ENCODE measurements at places on chromosomes 5 and 9.

GRCh38 chr5:114101153-114101552 is 260.7 kb upstream of the KCNN2 start:
- DNase-seq = no peak

DNA sequence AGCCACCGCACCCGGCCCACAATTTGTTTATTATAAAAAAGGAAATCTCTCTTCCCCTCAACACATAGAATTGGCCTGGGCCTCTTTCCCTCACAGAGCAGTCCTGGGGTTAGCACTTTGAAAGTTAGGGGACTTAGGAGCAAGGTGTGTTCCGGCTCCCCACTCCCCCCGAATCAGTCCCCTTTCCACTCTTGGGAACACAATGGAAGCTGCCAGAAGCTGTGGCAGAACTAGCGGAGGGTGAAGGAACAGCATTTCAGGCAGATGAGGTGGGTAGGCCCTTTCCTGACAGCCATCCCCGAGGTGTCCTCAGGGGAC is 16.4 kb upstream of the C5orf47 start:
- no peak for DNase-seq

GRCh38 chr9:128823903-128824406 is 5.6 kb downstream of the SPOUT1 start:
- no peak for DNase-seq

DNA sequence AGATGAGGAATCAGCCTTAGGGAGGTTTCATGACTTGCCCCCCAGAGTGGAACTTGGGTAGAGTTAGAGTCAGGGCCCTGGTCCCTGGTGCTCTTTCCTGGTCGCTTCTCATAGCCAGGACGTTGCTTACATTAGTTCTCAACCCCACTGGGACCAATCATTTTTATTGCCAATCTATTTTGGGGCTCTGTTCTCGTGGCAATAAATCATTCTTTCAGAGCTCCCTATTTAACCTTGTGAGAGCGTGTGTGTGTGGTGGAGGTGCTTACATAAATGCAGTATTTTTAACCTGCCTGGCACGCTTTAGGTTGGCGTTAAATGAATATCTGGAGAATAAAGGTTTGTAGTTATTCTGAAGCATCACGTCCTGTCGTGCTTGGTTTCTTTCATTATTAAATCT is 4.1 kb downstream of the TRIO start:
- no peak for DNase-seq

DNA sequence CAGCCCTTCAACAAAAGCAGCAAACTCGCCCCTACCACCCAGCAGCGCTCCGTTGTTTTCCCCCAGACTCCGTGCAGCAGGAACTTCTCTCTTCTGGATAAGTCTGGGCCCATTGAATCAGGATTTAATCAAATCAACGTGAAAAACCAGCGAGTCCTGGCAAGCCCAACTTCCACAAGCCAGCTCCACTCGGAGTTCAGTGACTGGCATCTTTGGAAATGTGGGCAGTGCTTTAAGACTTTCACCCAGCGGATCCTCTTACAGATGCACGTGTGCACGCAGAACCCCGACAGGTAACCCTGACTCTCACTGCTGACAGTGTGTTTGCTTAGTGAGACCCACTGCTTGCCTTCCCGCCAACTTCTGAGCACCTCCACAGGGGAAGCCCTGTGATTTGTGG is 81.8 kb downstream of the PRDM6 start:
- DNase-seq = no peak

GRCh38 chr9:4317205-4317604 is 17.3 kb upstream of the GLIS3 start:
- DNase-seq = no peak

DNA sequence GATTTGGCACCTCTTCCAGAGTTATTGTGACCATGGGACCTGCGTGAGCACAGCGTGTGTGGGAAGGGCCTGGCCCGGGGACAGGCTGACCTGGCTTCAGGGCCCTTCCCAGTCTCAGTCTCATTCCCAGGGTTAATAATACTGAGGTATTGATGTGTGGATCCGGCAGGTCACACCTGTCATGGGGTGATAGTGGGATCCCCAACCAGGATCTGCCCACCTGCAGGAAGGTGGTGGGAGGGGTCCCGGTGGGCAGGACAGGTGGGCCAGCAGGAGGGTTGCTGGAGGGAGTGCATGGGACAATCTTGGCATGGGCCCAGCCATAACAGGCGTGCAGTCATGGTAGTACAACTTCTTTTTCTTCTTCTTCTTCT is 55.4 kb downstream of the COL15A1 start:
- DNase-seq = no peak

- no peak for DNase-seq
Measured at GRCh38 chr5:143481697-143482531, 78.4 kb upstream of the NR3C1 start.

DNA sequence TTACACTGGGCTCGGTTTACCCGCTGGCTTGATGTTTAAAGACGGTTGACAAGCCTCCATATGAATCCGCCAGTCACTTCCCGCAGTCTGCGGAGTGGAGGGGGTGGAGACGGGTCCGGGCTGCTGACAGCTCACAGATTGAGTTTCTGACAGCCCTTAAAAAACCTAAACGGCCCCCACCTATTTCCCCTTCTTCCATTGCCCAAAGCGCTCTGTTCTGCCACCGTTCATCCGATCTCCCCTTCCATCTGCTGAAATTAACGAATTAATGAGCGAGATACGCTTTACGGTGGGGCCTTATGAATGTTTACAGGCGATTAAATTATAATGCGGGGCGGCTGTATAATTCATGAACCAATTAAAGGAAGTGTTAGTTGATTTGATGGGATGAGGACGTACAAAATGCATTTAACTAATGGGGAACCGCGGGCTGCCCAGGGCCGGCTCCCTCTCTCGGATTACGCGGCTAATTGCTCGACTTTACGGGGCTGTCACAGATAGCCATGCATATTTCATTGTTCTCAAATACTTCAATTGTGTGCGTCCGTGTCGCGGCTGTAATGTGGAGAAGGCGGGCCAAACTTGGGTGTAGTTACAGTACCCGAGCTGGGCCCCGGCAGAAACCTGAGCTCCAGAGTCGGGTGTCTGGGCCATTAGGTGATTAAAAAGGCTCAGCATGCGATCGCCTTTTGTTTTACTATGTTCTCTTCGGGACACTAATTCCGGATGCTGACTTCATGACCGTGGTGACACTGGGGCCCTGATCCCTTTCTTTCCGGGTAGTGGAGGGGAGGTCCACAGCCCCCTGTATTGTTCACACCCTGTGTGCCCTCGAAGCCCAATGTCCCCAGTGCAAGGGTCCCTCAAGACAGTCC is 74.9 kb downstream of the GTF3C4 start:
- no peak for DNase-seq

DNA sequence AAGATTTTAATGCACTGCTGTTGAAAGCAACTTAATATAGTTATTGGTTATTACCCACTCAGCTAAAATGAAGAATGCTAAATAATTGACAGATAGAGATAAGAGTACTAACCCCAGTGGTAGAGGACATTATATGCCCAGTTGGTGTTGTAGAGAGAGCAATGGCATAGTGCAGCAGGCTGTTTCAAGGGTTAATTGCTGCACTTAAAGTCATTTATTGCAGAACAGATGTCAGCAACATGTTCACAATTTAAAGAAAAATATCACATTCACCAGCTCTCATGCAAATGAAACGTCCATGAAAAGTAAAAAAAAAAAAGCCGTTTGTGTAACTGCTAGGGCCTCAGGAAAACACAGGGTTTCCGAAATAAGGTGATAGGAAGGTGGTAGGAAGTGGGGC is 254.6 kb downstream of the MTRR start:
- DNase-seq = no peak

DNA sequence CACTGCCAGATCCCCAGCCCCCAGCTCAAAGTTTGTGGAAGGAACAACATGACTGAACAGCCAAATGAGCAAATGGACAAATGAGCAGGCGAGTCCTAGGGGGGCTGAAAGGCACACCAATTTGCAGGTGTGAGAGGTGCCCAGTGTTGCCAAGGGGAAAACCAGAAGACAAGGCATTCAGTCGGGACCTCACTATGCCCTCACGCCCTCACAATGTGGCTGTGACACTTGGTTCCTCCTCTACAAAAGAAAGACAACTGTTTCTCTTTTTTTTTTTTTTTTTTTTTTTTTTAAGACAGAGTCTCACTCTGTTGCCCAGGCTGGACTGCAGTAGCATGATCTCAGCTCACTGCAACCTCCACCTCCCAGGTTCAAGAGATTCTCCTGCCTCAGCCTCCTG is 28.0 kb downstream of the TNIP1 start:
- DNase-seq = no peak

DNA sequence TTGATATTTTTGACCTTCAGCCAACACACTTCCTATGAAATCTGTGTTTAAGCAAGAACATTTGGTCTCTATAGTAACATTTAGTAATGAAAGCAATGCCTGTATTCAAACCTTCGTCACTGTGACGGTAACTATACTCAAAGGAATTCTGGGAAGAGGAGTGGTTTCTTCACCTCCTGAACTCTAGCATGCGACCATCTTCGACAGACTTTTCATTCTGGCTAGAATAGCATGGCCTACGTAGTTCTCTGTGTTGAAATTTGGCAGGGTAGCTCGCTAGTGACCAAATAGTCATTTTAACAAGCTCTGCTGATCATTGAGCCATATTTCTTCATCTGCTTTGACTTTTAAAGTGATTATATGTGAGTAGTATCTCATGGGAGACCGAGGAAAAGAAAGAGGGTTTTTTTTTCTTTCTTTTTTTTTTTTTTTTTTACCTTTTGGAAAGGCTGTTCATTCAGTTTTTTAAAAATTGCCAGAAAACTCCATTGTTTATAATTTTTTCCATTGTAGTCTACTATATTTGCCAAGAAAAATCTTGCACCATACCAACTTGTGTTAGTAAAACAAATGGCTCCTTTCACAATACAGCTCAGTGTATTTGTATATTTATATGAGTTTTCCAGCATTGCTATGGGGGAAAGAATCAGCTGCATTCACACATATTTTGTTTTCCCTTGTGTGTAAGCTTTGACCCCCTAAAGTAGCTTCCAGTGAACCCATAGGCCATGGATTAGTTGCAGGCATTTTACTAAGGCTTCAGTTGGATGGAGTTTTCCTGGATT is 166.8 kb downstream of the NNT start:
- DNase-seq = no peak

DNA sequence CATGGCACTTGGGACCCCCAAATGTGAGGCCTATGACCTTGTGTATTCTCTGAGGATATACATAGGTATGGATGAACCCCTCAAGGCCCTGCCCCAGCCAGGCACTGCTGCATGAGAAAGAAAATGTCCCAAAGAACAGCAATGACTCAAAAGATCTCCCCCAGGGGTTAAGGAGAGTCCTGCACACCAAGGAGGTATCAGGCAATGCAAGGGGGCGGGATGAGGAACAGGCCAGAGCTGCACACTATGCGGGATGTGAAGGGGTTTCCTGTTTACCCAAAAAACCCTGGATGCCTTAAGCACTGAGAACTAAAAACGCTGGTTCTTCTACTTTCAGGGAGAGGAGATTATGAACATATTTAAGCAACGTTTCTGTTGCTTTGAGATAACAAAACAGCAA is 3.4 kb downstream of the RAPGEF1 start:
- DNase-seq = no peak

GRCh38 chr9:82987370-82988189 is 75.4 kb downstream of the RASEF start:
- no peak for DNase-seq

GRCh38 chr5:22986281-22986680 is 133.1 kb upstream of the CDH12 start:
- DNase-seq = no peak

GRCh38 chr9:14345354-14346230 is 31.7 kb upstream of the NFIB start:
- no peak for DNase-seq

DNA sequence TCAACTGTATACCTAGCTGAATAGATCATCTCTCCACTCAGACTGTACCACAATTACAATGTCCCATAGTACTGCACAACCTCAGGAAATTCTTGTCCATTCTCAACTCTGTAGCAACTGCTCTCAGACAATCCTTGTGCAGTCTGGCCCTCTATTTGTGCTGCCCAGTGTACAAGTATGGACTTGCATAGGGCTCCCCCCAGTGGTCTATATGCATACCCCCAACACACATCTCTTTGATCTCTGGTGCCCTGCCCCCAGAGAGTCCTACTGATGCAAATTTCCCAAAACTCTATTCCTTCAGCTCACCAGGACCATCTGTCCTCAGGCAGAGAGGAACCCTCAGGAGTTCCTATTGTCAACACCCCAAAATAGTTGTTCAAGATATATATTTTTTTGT is 205.3 kb downstream of the SLCO4C1 start:
- DNase-seq = no peak

- DNase-seq = no peak
Measured at GRCh38 chr9:77099388-77099787, 77.9 kb upstream of the VPS13A start.

DNA sequence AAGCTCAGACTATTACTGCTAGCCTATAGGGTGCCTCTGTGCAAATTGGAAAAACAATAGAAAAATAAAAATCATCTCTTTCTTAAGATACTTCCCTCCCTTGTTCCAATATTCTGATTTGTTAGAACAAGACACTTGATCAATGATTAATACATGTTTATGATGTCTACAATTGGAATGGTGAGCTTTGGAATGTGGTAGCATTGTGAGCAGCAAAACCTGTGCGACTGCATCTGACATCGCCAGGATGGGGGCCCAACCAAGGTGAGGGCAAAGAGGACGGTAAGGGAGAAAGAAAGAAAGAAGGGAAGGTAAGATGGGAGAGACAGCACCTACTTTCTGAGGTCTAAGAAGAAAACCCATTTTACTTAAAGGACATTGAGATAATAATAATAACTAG is 183.0 kb upstream of the TRIM32 start:
- no peak for DNase-seq

DNA sequence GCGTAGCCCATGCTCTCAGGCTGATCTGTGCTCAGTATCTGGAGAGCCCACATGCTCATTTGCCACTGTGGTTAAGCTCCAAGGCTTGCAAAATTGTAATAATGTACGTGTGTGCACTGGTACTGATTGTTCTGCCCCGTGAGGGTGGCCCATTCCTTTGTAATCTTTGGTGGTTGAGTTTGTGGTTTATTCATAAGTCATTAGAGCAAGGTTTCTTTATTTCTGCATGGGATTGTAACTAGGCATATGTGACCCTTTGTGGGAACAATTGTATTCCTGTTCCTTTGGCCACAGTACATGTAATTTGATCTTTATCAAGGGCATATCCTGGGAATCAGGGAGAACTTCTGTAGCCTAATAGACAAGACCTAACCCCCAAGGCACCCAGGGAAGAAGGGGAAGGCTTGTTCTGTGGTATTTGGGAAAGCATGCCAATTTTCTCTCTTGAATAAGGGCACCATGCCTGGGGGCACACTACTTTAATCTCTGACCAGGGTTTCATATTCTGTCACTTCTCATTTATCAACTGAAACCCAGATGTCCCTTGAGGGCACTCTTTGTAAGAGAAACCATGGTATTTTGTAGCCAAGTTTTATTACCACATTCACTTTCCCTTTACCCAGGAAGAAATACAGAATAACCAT is 74.6 kb downstream of the NPR3 start:
- DNase-seq = no peak

All from activated CD4-positive, CD25-positive, alpha-beta regulatory T cell treated with anti-CD3 and anti-CD28 coated beads, Interleukin-2, amount 50 U/mL, for 72 hours (primary cell).